ENCODE measurements at places on chromosomes 7 and 10. TPM values are rescaled to one million over a fixed set of nuclear protein-coding genes. Genes with fewer than 3 reads are reported as not detected.

DNA sequence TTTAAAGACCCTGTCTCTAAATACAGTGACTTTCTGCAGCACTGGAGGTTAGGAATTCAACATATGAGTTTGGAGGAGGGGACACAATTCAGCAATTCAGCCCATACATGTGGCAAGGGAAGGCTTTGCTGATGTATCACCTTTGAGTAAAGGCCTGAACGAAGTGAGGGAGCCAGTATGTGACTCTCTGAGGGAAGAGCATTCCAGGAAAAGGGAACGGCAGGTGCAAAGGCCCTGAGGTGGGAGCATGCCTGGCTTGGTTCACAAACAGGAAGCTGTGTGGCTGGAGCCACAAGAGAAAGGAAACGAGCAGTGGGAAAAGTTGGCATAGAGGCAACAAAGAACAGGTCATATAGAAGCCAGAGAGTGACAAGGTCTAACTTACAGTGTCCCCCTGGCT is 72.9 kb downstream of the MTPN start:
- no peak for DNase-seq

DNA sequence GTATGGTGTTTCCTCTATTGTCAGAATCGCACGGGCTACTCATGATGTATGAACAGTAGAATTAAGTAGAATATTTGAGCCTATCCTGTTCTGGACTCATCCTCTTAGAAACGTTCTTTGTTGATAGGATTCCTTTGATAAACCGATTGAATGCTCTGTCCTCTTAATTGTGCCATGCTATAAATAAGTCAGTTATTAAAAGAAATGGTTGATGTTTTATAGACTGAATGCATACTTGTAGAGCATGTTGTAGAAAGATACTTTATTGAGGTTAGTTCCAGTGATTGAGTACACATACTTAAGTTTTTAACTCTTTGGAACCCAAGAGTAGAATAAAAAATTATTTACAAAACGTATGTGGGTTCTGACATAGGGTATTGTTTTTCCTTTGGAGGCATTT is 54.9 kb upstream of the HBP1 start:
- no peak for DNase-seq

DNA sequence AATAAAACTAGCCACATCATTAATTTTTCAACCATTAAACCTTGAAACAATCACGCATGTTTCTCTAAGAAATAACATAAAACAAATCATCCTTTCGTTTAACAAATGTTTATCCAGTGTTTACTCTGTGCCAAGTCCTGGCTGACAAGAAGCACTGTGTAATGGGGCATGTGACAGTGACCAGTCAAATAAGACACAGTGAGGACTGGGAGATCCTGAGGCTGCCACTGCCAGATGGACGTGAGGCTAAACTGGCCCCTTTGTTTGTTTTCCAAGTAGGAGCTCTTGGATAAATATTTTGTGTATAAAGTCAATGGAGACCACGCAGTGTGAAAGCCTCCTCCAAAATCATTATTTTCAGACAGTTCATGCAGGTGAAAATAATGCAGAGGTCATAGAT is 626.2 kb downstream of the SUGCT start:
- DNase-seq = no peak

GRCh38 chr7:77367976-77368375 is 48.2 kb downstream of the GSAP start:
- DNase-seq = no peak

GRCh38 chr7:116527521-116527920 is 2.7 kb downstream of the CAV1 start:
- no peak for DNase-seq

DNA sequence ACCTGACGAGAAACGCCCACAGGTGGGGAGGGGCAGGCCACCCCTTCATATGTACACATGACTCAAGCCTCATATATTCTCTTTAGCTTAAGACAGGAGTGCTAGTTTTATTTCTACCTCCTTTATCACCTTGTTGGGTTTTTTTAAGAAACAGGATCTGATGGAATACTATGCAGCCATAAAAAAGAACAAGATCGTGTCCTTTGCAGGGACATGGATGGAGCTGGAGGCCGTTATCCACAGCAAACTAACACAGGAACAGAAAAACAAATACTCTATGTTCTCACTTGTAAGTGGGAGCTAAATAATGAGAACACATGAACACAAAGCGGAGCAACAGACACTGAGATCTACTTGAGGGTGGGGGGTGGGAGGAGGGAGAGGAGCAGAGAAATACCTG is 11.2 kb upstream of the HUS1 start:
- DNase-seq = no peak

Gene CPA5
- total RNA-seq = not detected

DNA sequence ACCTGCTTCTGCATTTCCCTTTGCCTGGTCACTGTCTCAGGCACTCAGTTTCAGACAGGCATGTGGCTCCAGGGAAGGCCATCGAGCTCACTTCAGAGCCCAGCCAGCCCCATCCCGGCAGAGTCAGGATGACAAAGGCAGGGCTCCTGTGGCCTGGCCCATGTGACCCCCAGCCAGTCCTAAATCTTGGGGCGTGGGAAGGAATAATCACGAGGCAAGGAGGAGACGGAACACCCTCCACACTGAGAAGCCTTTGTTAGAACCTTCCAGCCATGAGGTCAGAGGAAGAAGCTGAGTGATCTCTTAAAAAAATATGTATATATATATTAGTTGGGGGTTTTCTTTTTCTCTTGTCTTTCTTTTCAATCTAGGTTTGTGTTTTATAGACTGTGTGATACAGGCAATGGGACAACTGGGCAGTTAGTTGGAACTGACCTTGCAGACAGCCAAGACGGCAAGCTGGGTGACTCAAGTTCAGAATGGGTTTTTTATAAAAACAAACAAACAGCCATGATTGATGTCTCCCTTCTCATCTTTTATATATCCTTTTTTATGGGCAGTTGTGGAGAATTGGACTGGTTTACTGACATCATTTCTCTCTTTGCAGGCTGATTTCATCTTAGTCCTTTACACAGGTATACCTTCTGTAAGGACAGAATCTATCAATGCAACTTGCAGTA is 60.8 kb downstream of the CHN2 start:
- no peak for DNase-seq

DNA sequence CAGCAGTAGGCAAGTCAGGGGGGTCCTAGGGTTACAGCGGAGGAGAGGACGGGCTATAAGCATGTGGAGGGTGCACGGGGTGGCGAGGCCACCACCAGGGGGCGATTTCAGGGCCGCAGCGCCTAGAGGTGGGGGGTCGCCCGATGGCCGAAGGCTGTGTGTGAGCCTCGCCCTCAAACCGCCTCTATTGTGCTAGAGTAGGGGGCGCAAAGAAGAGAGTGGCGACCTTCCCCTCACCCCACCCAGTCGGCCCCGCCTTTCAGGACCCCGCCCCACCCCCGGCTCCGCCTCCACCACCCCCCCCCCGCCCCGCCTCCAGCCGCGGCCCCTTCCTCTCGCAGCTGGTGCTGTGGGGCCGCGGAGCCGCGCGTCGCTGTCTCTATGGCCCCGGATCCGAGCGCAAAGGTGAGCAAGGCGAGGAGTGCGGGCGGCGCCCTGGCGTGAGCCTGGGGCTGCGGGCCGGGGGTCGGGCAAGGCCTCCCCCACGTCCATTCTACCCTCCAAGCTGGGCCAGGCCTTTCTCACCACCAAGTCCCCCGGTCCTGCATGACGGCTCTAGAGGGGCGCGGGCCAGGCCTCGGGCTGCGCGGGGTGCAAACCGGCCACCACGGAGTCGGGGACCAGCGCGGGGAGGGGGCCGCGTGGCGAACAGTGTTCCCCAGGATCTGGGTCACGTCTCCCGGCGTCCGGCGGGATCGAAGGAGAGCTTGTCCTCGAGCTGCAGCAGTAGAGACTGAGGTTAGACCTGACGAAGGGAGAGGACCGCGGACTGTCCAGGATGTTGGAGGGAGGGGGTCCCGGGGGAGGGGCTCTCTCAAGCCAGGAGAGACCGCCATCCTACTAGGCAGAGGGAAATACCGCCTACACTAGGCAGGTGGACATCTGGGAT is at the start of gene SEMA4G:
Gene SEMA4G (plus strand): TSS at position 318 of the 889 bp plus-strand sequence. CDS start 3,409 bp downstream, outside the sequence.
- peak; percentile 48 for DNase-seq
